ENCODE measurements at places on chromosomes 6 and 20.

DNA sequence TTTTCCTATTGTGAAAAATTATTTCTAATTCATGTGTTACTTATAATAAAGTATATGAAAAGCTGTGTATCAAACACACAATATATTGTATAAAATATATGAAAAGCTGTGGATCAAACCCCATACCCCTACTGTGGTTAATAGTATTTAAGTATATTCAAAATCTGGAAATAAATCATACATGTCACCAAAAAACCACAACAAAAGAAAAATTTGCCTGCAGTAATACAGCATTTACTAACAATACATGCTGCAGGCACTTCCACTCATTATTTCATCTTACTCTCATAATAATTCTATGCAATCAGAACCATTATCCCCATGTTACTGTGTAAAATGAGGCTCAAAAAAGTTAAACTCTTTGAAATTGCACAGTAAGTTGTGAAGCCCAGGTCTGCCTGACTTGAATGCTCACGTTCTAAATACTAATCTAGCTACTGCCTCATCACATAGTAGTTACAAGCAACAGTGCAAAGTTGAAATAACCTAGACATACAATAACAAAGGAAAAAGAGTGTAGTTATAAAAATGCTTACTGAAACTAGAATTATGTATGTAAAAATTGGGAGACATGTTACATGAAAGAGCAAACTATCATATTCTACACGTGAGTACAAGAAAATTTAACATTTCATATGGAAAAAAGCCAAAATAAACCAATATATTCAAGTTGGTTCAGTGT lies 61.7 kb downstream of the FAM217A start:
- DNase-seq: no peak

- DNase-seq: no peak
Observed at GRCh38 chr6:139164001-139164400, 29.1 kb downstream of the HECA start.

DNA sequence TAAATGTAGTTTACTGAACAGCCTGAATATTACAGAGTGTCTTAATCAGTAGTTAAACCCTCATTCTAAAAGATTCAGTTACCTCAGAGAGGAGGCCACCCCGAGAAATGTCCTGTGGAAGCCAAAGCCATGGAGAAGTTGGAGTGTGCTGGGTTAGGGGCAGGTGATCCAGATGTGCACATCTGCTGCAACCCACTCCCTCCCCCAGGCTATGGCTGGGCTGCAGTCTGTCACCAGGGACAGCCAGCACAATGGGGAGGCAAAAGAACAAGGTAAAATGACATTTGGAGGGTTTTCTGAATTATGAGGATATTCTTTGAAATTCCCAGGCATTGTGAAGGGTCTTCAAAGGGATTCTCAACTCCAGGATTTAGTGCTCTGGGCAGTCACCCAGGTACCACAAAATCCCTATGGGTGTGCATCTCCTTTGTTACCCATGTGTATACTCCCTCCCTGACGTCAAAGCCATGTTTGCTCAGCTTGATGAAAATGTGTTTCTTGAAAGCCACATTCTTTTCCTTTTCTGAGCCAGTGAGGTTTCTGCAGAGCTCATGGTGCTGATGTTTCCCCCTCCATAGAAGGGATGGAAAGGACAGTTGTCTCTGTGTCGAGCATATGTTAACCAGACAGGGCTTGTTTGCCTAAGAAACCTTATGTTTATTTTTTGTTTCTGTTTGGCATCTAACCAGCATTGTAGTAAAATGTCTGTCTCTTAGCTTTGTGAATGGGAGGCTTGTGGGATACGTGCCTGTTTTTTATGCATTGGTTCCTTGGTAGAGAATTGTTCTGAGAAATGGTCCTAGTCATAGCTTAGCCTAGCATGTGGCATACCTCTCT lies 212.3 kb upstream of the TBX18 start:
- no peak for DNase-seq

GRCh38 chr6:46773201-46773855 lies 19.9 kb upstream of the MEP1A start:
- DNase-seq: no peak

- no peak for DNase-seq
Observed at GRCh38 chr6:154157706-154158105, 118.7 kb downstream of the OPRM1 start.

DNA sequence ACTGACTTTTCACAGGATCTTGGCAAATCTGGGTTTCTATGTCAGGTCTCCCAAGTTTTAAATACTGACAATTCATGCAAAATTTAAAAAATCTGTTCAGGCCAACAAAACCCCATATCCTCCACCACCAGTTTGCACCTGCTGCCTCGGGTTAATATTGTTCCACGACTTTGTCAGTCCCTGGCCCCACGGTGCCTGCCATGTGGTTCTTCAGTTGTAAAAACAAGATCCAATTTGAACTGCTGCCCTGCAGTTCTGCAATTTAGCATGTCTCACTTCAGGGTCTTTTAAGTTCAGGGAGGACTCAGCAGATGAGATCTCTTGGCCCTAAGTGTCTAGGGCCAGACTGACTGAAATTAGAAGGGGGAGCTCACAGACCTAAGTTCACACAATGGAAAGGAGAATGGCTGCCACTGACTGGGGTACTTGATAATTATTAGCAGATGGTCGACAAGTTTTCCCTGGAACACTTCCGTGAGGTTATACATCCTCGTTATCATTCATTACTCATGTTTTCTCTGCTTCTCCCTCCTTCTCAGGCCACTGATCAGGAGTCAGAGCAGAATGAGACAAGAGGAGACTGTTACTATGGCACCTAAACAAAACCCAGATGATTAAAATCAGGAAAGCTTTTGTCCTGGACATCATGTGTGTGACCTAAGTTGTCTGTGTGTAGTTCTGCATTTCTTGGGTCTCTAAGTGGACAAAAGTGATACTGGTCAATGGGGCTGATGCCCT lies 223.6 kb downstream of the KIF16B start:
- DNase-seq: no peak

GRCh38 chr6:113019176-113019575 lies 672.0 kb downstream of the RFPL4B start:
- DNase-seq: no peak

DNA sequence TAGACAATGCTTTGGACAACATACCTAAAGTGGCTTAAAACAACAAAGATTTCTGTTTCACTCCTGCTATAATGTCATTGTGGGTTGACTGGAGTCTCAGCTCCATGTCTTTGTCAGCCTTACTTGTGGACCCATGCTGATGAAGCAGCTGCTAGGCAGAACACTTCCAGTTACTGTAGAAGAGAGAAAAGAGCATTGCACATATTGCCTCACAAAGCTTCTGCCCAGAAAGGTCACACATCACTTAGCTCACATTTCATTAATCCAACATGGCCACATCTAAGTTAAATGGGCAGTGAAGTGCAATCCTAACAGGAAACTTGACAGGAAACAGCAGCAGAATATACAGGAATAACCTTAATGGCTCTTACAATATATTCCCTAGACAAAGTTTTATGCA lies 480.5 kb upstream of the HTR1E start:
- no peak for DNase-seq

DNA sequence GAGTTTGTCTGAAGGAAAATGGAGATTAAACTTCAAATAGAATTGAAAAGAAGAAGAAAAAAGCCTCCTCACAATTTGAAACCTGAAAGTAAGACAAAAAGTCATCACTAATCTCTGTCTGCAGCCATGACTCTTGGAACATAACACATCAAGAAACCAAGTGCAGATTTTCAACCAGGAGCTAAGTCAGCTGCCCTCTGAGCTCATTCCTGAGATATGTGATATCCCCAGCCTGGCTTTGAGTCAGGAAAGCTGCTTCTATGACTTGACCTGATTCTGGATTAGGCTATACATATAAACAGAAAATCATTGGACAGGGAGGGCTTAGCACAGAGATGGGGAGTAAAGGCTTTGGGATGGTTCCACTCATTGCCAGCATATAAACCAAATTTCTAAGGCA lies 891.4 kb downstream of the TFAP2A start:
- no peak for DNase-seq

Measured in transverse colon (tissue), 4 donors.